Stimulated activated CD4-positive, alpha-beta T cell treated with anti-CD3 and anti-CD28 coated beads, Interleukin-12 subunit alpha, Interleukin-12 subunit beta, amount 100 ng/mL, for 24 hours (primary cell): ENCODE measurements at places on chromosomes 16 and 17.
A peak's percentile ranks its signal among the peaks of the same experiment; 100 is the strongest.

DNA sequence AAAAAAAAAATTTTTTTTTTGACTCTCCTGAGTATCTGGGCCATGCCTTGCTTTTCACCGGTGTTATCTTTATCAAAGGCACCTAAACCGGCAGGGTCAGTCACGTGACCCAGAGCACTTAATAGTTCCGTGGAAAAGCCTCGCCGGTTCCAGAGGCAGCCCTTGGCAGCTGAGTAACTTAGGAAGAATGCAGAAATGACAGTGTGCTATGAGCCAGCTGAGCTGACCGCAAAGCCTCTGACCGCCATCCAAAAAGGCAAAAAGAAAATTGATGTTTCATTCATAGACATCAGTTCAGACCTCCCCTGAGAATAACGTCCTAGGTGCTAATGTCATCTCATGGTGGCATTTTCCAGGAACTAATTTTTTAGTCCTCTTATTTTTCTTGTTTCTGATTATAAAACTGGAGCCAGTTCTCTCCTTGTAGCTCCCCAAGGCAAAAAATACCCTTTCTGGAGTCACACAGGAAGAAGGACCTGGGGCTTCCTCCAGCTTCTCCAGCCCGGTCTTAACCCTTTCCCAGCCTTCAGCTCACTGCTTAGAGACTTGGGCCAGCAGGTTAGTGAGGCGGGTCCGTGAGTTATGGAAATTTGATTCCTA, 122.6 kb downstream of the SOCS1 start:
- DNase-seq = no peak

GRCh38 chr17:63824362-63824761, 2.9 kb upstream of the PSMC5 start:
- DNase-seq = no peak

DNA sequence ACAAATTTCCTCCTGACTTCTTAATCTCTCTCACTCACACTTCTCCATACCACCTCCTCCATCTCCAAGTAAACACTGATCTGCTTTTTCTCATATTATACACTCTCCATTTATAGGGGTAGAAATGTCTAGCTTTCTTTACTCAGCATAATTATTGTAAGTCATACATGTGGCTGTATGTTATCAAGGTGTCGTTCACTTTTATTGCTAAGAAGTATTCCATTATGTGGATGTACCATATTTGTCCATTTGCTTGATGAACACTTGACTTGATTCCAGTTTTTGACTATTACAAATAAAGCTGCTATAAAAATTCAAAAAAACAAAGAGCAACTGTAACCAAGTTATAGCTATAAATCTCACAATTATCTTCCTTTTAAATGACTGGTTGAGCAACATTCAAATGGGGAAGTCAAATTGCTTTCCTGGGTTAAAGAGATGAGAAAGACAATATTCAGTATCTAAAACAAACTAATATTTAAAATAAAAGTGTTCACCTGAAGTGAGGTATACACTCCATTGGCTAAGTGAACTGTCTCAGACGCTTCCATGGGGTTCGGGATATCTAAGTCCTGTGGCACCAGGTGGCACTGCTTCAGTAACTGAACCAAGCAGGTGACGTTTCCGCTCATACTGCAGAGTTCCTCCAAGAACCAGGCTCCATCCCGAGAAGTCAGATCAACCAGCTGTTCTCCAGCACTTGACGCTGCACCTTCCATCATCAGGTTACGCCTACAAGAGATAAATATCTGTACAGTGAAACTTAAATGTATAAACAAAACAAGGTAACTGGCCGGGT, 32.6 kb upstream of the ARL6IP1 start:
- no peak for DNase-seq

- no peak for DNase-seq
Observed at GRCh38 chr17:15422392-15422965, 44.9 kb downstream of the CDRT4 start.

DNA sequence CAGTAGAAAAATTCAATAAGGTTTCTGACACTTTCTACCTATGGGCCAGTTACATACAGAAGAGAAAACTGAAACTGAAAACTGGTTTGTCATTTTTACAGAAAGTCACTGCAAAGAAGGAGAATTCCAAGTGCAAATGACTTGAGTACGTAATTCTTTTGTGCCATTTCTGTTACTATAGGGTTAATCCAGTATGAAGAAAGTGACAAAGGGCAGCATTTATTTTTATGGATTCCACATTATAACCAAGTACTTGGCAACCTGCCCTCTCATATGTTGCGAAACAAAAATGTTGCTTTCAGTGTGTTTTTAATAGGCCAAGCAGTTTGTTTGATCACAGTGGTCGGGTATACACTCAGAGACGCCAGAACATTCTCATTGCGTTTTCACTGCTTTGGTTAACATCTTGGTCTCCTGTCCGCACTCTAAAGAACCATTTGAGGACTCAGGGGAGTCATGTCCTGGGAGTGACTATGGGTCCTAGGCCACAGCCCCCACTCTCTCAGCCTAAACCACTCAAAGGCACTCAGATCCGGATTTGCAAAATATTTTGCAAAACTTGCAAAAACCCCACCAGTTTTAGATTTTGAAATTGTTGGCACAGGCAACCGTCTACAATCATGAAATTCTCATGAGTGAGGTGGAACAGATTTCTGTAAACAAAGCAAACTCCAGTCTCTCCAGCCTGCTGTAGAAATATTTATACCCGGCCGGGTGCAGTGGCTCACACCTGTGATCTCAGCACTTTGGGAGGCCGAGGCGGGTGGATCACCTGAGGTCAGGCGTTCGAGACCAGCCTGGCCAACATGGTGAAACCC, 15.4 kb upstream of the HELZ start:
- DNase-seq = no peak

DNA sequence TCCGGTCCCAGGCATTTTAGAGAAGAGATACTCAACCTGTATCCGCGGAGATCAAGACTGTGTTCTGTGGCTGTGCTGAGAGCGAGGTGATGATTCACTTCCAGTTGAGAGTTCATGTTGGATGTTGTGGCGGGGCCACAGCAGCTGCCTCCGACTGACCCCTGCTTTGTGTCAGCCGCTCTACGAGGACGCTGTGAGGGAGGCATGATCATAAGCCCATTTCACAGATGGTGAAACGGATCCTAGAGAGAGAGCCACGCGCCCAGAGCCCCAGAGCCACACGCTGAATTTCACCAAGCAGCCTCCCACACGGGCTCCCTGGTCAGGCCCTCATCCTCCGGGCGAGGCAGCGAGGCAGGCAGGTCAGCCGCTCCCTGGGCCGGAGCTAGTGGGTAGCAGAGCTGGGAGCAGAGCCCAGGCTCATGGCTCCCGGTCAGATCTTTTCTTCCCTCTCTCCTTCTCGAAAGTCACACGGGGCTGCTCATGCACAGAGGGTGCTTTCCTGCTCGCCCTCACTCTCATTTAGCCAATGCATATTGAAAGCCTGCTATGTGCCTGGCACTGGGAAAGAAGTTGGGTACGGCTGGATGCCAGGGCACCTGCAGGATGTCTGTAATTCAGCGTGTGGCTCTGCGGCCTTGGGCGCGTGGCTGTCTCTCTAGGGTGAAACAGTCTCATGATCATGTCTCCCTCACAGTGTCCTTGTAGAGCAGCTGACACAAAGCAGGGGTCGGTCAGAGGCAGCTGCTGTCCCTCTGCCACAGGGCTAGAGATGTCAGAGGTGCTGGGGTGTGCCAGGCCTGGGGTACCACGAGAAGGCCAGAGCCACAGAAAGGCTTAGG, 155.6 kb upstream of the CHMP6 start:
- no peak for DNase-seq

DNA sequence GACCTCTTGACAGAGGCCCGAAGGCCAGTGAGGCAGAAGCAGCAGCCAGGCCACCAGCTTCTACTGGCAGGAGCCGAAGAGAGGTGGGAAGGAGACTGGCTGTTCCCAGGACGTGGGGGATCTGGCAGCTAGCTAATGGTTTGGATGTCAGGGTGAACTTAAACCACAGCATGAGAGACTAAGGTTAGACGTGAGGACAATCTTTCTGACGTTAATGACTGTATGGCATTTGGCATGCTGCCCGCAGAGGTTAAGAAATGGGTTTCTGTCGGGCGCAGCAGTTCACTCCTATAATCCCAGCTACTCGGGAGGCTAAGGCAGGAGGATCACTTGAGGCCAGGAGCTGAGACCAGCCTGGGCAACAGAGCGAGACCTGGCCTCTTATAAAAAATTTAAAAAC, 6.3 kb upstream of the KRT13 start:
- DNase-seq = no peak

GRCh38 chr16:49504626-49505025, 131.0 kb downstream of the C16orf78 start:
- DNase-seq = no peak

GRCh38 chr16:68237243-68238028, 1.5 kb upstream of the ESRP2 start:
- peak; percentile 93 for DNase-seq

- no peak for DNase-seq
Observed at GRCh38 chr17:48113201-48113676, 5.7 kb downstream of the SNX11 start.

DNA sequence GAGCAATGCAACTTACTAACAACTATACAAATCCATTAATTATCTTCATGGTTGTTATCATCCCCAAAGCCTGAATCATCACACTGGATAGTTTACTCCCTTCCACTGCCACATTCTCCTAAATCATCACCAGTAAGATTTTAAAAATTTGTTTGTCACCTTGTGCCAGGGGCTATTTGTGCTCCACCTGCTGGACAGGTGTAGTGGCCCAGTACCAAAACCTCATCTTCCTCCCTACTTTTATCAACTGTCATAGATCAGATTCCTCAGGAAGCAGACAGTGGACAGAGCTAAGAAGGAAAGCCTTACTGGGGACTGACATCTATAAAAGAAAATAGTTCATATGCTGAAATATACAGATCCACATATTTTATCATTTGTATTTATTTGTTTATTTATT, 280.4 kb downstream of the CDH11 start:
- no peak for DNase-seq

GRCh38 chr16:20327444-20328041, at the start of gene GP2:
TSS of gene GP2 (minus strand) at chr16:20327513. CDS start at chr16:20326431, 1,082 bp downstream.
- DNase-seq = no peak

DNA sequence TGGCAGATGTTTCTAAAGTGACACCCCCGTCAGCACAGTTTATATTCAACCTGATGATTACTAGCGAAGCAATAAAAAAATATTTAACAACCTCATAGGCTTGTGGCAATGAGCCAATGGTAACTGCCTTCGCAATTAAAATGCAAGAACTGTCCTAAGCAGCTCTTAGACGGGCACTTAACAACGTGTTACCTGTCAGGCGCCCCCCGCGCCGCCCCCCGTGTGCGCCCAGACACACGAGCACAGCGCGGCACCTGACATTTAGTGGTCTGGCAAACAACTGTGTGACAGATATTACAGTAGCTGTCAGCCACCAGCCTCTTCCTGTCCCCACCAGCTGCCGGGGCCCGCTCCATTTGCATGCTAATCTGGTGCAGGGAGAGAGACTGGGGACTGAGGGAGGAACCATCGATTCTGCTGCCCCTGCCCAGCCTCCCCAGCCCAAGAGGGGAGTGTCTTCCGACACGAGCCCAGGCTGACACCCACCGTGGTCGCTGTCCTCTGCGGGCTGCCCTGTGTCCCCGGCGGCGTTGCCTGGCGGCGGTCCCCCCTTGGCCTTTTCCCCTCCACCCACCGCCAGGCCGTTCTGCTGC, 12.7 kb downstream of the NDUFAF8 start:
- DNase-seq = no peak

DNA sequence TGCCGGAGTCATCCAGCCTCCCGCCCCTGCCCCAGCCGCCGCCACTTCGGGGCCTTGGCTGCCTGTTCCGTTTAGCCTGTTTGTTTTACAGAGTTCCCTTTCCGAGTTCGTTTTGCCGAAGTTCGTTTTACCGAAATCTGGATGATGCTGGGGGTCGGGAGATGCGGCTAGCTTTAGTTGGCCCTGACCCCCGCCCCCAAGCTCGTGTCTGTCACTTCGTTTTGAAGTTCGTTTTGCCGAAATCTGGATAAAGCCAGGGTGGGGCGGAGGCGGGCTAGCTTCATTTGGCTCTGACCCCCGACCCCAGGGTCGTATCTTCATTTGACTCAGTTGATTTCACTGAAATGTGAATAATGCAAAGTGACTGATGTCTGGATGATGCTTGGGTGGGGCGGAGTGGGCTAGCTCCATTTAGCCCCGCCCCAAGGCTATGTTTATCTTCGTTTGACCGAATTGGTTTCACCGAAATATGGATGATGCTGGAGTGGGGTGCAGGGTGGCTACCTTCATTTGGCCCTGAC, 591 bp downstream of the PSMD7 start:
- DNase-seq = no peak

DNA sequence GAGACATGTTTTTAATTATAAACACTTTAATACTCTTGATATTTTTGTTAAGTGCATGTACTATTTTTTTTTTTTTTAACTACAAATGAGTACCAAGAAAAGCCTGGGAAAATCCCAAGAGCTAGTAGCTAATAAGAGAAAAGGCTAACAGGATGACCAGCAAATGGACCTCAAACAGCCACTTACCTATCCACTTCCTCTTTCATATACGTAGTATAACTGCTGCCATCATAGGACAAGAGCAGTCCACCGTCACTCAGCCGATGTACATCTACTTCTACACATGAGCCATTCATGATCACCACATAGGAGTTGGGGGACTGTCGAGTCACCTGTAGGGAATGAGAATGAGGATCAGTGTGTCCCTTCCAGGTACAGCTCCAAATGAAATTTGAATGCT, 128.0 kb upstream of the C17orf78 start:
- no peak for DNase-seq

DNA sequence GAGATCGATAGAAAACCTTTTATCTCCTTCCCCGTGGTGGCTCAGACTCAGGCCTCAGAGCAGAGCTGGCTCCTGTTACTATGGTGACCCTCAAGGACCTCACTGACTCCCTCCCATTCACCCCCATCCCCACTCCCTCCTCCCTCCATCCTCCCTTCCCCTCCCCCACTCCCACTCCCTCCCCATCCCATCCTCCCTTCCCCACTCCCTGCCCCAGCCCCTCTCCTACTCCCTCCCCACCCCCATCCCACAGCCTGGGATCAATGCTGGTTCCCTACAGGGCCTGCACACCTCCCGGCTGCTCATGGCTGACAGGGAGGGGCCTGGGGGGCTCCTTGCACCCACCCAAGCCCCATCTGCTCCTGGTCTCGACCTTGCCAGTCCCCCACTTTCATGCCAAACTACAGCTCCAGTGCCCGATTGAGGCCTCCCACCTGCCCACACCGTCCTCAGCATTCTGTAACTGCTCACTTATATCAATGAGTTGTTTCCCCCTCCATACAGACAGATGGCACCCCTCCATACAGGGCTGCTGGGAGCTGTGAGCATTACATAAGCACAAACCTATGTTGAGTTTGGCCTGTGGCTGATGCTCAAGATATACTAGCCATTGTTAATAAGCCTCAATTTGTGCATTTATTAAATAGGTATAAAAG, 11.6 kb upstream of the RAI1 start:
- no peak for DNase-seq

GRCh38 chr16:12294471-12294870, 317.9 kb downstream of the SNX29 start:
- DNase-seq = no peak

DNA sequence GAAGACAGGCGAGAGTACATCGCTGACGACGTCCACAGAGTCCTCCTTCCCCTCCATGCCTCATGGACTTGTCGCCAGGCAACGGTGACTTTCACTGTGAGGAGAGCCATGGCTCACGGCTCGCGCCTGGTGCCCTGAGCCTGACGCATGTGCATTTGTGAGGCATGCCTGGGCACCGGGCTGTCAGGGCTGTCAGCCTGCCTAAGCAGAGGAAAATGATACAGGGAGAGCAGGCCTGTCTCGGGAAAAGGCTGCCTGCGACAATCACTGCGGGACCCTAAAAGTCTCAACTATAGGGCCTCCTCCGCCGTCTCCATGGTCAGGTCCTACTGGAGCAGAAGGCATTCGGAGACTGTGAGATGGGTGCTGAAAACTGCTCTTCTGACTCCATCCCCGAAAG, 135.5 kb upstream of the WSB1 start:
- DNase-seq = no peak
